NT2/D1 (cell line): ENCODE measurements at places on chromosomes 1 and 21.

DNA sequence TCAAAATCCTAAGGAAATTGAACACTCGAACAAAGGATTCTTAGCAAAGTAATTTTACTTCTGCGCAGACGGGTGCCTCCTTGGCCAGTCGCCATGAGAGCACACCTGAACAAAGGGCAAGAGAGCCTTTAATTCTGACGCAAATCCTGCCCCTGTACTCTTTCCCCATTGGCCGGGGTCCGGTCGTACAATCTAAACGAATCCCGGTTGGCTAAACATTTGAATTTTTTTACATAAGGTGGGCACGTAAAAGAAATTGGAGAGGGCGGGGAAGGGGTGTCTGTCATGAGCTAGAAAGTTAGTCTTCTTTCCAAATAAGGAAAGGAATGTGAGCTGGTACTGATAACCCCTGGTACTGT is 8.2 kb upstream of the IL22RA1 start:
- DNase-seq, result peak; percentile 97

DNA sequence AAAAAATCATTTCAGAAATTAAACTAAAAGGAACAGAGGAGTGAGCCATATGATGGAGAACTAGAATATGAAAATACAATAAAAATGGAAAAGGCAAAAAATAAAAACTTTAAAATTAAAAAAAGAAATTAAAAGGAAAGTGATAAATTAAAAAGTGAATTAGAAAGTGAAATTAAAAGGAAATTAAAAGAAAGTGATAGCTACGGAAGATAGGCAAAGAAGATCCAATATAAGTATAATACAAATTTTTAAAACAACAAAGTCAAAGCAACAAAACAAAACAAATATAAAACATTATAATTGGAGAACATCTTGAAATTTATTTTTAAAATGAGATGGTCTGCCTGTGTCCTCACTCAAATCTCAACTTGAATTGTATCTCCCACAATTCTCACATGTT is 165.8 kb downstream of the GPATCH2 start:
- DNase-seq, result no peak

- no peak for DNase-seq
Measured at GRCh38 chr1:7474786-7475502, 296.2 kb upstream of the VAMP3 start.

- DNase-seq, result no peak
Measured at GRCh38 chr1:246760422-246761347, 36.5 kb downstream of the SCCPDH start.

GRCh38 chr1:110675060-110675791 is 486 bp upstream of the KCNA3 start:
- no peak for DNase-seq

GRCh38 chr1:36400825-36401601 is 3.3 kb upstream of the LSM10 start:
- DNase-seq, result no peak

DNA sequence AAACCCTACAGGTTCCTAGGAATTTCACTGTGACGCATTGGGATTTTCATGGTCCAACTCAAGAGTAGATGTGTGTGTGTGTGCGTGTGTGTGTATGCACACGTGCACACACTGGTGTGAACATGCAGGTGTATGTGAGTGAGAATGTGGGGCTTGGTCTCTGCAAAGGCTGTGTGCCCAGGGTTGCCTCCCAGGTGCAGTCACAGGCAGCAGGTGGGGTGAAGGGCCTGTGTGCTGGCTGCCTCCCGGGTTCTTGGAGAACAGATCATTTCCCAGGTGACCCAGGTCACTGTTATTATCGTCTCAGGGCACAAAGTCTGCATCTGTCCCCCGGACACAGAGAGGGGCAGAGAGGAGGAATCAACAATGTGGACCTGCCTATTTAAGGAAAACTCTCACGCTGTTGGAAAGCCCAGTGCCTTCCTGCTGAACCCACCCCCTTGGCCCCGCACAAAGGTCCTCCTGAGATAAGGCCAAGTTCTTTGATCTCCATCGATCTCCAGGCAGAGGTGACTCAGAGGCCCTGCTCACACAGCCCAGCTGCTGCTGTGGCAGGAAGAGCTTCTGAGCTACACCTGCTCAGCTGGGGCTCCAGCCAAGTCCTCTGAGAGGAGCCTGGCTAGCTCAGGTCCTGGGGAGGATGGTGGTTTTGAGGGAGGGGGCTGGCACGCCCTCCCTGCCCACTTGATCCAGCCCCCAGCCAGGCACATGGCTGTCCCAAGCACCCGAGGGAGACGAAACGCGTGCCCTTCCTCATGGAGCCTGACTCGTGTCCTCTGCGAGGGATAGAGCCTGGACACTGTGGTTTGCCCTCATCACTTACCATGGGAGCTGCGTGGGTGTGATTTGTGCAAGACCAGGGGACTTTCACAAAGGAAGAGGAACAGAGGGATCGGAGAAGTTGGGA is 134.0 kb upstream of the ARHGEF16 start:
- DNase-seq, result no peak

DNA sequence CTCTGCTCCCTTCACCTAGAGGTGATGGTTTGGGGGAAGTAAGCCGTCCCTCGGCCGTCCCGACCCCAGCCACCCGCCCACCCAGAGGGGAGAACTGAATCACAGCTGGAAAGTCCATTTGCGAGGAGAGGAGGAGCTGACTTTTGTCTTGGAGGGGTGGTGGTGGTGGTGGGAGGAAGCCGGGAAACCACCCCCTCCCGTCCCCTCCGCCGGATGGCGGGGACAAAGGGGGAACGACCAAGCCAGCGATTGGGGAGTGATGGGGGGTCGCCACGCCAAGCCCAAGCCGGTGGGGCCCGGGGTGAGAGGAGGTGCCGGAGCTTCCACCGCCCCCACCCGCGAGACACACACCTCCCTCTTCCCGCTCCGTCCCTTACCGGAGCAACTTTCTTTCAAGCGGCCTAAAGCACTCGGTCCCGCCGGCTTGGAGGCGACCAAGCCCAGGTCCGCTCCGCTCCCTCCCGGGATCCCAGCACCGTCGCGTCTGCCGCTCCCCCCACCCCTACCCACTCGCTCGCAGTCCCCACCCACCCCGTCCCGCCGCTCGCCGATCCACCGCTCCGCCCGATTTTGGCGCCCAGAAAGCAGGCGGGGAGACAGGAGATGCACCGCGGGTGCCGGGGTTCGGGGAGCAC is 540 bp downstream of the ARHGEF2 start:
- DNase-seq, result no peak

GRCh38 chr1:12276225-12276624 is 46.4 kb downstream of the VPS13D start:
- peak; percentile 42 for DNase-seq

DNA sequence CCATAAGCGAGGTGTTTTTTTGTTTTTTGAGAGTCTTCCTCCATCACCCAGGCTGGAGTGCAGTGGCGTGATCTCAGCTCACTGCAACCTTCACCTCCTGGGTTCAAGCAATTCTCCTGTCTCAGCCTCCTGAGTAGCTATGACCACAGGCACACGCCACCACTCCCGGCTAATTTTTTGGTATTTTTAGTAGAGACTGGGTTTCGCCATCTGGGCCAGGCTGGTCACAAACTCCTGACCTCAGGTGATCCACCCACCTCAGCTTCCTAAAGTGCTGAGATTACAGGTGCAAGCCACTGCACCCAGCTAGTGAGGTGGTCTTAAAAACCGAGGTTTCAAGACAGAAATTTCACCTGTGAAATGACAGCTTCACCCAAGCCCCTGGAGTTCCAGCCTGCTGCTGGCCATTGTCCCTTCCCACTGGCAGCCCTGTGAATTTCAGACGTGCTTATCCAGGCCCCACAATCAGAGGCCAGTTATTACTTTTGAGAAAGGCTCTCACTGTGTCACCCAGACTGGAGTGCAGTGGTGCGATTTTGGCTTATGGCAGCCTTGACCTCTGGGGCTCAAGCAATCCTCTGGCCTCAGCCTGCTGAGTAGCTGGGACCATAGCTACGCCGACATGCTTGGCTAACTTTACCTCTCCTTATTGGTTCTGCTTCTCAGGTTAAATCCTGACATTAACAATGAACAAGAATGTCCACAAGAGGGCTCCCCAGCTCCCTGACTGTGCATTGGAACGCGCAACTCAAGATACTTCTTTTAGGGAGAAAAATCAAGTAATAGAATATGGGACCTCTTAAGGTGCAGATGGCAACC is 19.4 kb downstream of the ENO1 start:
- DNase-seq, result no peak

- DNase-seq, result no peak
Measured at GRCh38 chr21:20617130-20617529, 381.1 kb upstream of the NCAM2 start.

GRCh38 chr1:29749024-29749945 is 513.0 kb downstream of the PTPRU start:
- no peak for DNase-seq

- no peak for DNase-seq
Measured at GRCh38 chr21:34852448-34852847, 183.7 kb downstream of the CLIC6 start.

GRCh38 chr1:35539824-35540261 is 17.4 kb downstream of the KIAA0319L start:
- DNase-seq, result no peak

GRCh38 chr1:192053531-192053971 is 104.7 kb upstream of the RGS18 start:
- no peak for DNase-seq

DNA sequence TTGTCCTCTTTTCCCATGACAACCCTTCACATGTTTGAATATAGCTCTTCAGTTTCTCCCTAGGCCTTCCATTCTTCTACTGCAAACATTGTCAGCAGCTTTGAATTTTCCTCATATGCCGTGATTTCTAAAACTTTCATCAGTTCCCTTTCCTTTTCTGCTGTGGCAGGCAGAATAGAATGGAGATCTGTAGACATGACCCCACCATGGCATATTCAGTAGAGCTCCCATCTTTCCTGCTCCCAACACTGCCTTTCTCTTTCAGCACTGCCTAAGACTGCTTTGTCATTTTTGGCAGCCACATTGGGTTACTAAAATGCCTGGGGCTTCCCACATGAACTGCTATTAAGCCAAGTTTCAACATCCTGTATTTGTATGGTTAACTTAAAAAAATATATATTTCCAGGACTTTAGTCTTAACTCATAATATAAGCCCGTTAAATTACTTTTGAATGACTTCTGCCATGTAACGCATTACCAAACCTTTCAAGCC is 60.9 kb downstream of the TBX19 start:
- DNase-seq, result no peak

- peak; percentile 71 for DNase-seq
Measured at GRCh38 chr1:166479052-166479631, 312.3 kb upstream of the FAM78B start.

- DNase-seq, result no peak
Measured at GRCh38 chr1:188154761-188155160, 1326.0 kb downstream of the PLA2G4A start.

DNA sequence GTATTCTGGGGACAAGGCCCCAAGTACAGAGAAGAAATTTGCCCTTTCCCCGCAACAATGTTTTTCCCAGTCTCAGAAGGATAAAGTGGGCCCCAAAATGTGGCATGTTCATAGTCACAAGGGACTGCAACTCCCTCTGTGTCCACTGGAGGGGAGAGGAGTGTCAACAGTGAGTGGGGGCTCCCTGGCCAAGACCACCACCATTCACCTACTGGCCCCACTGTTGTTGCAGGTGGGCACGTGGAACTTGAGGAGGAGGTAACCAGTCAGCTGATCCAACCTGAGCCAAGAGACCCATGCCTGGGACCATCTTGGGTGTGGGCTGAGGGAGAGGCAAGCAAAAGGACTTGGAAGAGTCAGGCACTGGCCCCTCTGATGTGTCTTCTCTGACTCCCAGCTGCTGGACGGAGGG is 777 bp downstream of the NUDT17 start:
- peak; percentile 32 for DNase-seq

GRCh38 chr1:15423355-15424077 is 13.8 kb downstream of the EFHD2 start:
- no peak for DNase-seq

DNA sequence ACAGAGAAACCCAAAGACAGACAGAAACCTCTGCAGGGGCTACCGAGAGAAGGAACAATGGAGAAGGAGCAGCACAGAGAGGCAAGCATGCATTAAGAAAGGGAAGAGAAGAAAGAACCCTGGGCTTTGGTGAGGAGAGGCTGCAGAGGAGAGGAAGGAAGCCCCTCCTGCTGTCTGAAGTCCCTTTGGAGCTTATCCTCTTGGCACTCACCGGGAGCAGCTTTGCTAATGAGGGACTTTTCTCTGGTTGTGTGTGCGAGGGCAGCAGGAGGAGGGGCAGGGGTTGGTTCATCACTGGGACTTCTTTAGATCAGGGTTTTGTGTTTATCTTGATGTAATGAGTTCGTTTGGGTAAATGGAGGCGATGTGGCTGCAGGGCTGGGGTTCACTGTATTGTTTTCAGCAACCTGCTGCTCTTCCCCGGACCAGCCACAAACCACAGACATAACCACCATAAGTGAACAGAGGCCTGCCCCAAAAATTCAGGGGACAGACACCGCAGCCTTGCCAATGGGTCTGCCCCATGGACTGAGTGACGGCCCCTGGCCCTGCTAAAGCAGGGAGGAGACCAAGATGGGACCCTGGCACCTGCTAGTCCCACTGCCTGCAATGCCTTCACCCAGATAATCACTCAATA is 100.6 kb downstream of the KCND3 start:
- DNase-seq, result no peak

DNA sequence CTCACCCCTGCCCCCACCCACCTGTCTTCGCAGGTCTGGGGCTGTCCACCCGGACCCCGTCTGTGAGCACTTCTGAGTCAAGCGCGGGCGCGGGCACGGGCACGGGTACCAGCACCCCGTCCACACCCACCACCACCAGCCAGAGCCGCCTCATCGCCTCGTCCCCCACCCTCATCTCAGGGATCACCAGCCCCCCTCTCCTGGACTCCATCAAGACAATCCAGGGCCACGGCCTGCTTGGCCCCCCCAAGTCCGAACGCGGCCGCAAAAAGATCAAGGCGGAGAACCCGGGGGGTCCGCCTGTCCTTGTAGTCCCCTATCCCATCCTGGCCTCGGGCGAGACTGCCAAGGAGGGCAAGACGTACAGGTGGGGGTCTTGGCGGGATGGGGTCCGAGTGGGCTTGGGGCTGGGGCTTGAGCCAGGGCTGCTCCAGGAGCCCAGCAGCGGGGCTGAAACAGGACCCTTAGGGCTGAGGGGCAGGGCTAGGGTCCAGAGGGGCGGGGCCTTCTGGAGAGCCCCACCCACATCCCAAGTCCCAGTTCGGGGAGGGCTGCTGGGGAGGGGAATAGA is 23.9 kb downstream of the ZNF362 start:
- no peak for DNase-seq

- DNase-seq, result no peak
Measured at GRCh38 chr1:235714205-235714897, 64.8 kb upstream of the GNG4 start.

DNA sequence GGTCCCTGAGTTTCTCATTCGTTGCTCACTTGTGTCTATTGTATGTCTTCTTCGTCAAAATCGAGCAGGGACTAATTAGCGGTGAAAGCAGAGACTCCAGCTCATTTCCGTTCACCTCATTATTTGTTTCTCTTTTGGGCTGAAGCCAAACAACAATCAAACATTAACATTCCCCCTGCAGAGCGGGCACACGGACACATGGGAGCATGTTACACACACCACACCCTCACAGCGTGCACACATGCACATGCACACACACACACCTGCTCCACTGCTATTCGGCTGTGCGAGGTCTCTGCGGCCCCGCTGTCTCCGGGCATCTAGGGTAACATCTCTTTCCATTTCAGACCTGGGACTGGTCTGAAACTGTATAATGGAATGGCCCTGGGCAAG is 58.5 kb upstream of the LRRC8D start:
- DNase-seq, result no peak
